Cerebellar cortex (tissue), 1 donor: ENCODE measurements at places on chromosomes 1 and 21.

DNA sequence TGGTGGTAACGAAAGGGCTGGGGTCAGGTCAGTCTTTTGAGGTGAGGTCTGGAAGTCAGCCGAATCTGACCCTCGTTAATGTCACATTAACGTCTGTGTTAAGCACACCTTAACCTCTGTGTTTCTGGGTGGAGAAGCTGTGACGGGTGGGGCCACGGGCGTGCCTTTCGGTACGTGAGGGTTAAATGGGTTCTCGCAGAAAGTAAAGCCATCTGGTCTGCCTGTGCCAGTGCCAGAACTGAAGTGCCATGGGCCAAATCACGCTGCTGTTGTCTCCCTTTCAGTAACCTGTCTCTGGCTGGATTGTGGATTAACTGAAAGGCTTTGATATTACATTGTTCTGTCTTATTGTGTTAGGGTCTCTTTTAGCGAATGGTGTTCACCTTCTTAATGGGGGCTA, 14.4 kb downstream of the URB2 start:
- DNase-seq, result peak; percentile 86

- no peak for DNase-seq
Measured at GRCh38 chr1:97157991-97158390, 436.4 kb downstream of the PTBP2 start.

- DNase-seq, result no peak
Measured at GRCh38 chr1:21098186-21098915, 78.3 kb downstream of the EIF4G3 start.

DNA sequence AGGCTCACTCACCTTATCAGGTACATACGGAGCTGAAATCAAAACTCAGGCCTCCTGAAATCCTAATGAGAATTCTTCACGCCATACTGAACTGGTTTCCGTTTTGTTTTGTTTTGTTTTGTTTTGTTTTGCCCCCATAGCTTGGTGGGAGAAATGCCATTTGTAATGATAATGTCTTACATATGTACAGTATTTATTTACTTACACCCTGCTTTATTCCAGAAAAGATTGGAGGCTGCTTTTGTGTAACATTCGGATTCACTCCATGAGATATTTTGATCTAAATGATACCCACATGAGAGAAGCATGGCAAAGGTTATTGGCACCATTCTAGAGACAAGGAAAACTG, 84.7 kb downstream of the EPHB2 start:
- no peak for DNase-seq

DNA sequence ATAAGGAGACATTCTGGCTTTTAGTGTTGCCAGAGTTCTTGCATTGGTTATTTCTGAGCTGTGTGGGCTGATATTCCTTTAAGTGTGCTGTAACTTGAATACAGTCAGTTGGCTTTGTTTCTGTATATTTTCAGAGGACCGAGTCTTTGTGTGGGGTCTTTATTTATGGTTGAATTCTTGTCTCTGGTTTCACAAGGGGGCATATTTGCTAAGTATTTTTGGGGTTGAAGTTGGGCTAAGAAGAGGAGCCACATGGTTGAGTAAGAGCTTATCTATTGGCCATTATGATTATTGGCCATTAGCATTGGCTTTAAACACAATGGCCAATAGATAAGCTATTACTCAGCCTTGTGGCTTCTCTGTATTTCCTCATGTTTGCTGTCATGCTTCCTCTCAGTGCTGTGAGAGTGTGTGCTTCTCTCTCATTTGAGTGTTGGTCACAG, 26.3 kb upstream of the PTGFR start:
- no peak for DNase-seq

DNA sequence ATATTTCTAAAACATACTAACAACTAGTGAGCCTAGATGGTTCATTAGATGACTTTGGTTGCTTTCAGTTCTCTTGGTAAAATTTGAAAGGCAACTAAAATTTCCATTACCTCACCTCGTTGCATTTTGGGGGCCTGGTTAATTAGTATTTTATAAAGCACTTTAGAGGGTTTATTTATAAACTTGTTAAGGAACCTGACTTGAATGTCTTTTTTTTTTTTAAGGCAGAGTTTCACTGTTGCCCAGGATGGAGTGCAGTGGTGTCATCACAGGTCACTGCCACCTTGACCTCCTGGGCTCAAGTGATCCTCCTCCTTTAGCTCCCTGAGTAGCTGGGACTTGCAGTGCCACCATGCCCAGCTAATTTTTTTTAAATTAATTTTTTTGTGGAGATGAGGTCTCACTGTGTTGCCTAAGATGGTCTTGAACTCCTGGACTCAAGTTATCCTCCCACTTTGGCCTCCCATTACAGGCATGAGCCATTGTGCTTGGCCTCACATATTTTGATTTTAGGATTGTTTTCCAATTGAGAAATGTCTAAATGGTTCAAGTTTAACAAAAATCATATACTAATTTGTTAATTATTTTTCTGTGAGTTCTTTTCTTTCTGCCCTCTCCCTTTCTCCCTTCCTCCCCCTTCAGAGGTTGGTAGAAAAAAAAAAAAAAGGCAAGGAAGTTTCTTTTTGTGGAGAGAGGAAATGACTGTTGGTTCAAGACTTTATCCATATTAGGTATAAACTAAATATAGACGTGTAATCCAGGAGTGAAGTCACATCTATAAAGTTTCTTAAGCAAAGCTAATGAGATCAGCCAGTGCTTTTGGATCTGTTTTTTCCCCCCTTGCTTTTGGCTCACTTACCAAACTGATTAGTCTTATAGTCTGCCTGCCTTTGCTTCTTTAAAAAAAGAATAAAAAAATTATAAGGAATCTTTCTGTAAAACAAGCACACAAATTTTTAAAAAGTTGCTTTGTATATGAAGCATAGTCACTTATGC, 24.7 kb downstream of the CLIC4 start:
- no peak for DNase-seq

- no peak for DNase-seq
Measured at GRCh38 chr1:26858891-26859640, 3.9 kb upstream of the SFN start.
